CD4-positive, alpha-beta T cell treated with Interleukin-1 beta for 1 hour (primary cell): ENCODE measurements at places on chromosomes 7 and 10.
A peak's percentile ranks its signal among the peaks of the same experiment; 100 is the strongest.

- DNase-seq = no peak
Observed at GRCh38 chr7:124689523-124689922, 76.1 kb downstream of the GPR37 start.

GRCh38 chr10:21531164-21531563 lies 2.9 kb upstream of the MLLT10 start:
- DNase-seq = no peak

DNA sequence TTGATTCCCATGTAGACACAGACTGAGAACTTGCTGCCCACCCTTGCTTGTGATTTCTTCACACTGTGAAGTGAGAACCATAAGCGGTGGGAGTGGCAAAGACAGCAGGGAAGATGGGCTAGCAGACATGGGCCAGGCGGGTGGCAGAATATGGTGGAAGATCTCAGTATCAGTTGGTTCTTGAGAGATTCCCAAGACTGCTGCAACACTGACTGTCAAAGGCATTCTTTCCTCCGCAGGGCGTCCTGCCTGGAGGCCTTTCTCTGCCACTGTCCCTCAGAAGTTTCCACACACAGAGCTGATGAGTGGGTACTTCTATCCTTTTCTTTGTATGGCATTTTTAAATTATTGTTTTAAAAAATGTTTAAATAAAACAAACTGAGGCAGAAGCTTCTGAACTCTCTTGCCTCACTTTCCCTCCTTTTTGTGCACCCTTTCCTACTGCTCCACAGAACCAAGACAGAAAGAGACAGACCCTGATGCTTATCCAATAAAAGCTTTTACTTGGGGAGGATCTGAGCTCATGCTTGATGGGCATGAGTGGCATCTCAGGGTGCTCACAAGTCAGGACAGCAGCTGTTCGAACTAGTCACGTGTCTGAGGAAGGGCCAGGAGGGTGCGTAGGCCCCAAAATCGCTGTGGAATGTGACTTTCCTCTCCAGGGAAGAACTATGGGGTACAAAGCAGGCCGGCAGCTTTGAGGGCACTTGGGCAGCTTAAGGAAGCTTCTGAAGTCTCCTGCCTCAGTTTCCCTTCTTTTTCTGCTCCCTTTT lies 104.7 kb upstream of the PCGF5 start:
- no peak for DNase-seq

DNA sequence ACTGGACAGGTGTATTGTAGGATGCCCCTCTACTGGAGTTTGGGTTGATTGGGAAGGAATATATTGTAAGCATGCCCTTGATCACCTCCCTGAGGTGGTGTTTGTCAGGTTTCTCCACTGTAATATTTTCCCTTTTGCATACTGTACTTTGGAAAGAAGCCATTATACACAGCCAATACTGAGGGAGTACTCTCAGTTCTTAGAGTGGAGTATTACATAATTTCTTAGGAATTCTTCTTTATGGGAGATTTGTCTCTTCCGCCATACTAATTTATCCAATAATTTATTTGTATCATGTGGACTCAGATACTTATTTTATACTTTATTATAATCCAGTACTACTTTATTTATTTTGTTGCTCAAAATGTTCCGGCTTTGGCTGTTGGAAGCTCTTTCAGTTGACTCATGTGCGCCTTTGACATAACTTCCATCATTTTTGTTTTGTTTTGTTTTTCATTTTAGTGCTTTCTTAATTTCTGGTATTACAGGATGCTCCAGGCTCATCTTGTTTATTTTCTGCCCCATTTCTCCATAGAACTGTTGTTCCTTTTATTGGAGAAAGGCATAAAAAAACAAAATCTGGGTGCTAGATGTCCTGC lies 29.7 kb downstream of the MKLN1 start:
- DNase-seq = no peak

GRCh38 chr10:72292223-72292691 lies 18.5 kb downstream of the DDIT4 start:
- no peak for DNase-seq

GRCh38 chr7:39414224-39415035 lies 151.8 kb upstream of the YAE1 start:
- peak; percentile 39 for DNase-seq

DNA sequence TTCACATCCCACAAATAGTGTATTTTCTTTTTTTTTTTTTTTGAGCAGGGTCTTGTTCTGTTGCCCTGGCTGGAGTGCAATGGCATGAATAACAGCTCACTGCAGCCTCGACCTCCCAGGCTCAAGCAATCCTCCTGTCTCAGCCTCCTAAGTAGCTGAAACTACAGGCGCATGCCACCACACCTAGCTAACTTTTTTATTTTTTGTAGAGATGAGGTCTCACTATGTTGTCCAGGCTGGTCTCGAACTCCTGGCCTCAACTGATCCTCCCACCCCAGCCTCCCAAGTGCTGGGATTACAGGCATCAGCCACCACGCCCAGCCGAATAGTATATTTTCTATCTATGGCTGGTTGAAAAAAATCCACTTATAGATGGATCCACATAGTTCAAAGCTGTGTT lies 12.5 kb downstream of the EZH2 start:
- DNase-seq = no peak

DNA sequence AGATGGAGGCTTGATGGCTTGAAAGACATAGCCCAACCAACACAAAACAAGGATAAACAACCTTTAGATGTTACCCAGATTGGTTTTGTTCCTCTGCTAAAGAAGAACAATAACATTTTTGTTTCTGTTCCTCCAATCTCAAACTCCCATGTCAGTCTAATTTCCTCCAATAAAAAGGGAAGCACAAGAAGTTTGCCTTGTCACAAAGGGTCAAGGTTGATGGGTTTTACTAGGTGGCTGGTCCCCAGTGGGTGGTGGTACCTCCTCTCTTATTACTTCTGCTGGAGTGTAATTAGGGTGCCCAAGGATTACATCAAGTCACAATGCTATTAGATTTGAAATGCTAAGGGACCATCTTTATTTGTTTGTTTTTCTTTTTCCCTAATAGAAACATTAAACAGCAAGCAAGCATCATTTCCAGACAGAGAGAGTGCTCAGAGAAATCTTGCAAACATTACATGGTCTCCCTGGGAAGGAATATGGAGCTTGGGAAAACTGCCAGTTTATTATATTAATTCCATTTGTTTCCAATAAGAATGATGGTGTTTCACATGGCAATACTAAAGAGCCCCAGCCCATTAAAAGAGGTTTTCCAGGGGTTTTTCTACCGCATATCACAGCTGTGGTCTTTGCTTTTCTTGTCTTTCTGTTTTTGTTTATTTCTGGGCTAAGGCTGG lies 78.3 kb upstream of the AOAH start:
- no peak for DNase-seq

- DNase-seq = peak; percentile 54
Observed at GRCh38 chr7:123865517-123866117, 20.6 kb downstream of the HYAL4 start.

DNA sequence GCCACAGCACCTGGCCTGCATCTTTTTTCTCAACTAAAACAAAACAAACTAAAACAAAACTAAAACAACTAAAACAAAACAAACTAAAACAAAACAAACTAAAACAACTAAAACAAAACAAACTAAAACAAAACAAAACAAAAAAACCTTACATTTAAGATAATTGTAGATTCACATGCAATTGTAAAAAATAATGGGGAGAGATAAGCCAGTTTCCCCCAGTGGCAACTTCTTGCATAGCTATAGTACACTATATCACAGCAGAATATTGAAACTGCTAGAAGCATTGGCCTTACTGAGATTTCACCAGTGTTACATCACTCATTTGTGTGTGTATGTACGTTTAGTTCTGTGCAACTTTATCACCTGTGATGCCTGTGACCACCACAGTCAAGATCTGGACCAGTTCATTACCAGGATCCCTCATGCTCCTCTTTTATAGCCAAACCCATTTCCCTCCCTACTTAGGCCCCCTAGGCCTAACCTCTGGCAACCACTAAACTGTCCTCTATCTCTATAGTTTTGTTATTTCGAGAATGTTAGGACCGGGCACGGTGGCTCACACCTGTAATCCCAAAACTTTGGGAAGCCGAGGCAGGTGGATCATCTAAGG lies 9.3 kb downstream of the FXYD4 start:
- DNase-seq = no peak

- peak; percentile 80 for DNase-seq
Observed at GRCh38 chr7:20217193-20217948, at the start of gene MACC1. TSS of gene MACC1 (minus strand) at chr7:20217384. CDS start at chr7:20161862, 55,522 bp downstream.
